Epithelial cell of proximal tubule (primary cell): ENCODE measurements at places on chromosomes 5 and 9. TPM values are rescaled to one million over a fixed set of nuclear protein-coding genes. Genes with fewer than 3 reads are reported as not detected.

DNA sequence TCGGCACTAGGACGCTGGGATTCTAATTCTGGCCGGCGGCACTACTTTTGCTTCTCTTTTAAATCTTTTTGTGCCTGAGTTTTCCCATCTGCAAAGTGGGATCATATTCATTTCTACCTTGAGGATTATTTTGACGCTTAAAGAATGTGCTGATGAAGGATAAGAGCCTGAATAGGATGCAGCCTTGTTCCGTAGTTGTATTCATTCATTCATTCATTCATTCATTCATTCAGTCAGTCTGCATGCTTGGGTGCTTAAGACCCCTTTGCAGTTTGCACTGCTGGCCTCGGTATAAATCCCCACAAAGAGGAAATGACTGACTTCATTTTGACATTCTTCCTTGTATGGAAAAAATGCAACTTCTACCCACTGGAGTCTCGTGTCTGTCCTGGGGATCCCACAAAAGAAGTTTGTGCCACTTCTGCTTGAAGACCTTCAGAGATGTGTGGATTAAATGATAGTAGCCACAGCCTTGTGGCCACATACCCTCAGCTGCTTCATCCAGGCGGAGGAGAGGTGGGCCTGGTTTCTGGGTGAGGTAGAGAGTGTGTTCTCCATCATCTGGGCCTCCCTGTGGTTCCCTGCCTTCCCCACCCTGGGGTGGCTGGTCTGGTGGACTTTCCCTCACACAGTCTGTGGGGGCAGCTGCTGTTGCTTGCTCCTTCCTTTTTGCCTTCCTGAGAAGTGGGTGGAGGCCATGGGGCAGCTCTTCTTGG is 62.6 kb downstream of the PPARGC1B start:
- no peak for DNase-seq

DNA sequence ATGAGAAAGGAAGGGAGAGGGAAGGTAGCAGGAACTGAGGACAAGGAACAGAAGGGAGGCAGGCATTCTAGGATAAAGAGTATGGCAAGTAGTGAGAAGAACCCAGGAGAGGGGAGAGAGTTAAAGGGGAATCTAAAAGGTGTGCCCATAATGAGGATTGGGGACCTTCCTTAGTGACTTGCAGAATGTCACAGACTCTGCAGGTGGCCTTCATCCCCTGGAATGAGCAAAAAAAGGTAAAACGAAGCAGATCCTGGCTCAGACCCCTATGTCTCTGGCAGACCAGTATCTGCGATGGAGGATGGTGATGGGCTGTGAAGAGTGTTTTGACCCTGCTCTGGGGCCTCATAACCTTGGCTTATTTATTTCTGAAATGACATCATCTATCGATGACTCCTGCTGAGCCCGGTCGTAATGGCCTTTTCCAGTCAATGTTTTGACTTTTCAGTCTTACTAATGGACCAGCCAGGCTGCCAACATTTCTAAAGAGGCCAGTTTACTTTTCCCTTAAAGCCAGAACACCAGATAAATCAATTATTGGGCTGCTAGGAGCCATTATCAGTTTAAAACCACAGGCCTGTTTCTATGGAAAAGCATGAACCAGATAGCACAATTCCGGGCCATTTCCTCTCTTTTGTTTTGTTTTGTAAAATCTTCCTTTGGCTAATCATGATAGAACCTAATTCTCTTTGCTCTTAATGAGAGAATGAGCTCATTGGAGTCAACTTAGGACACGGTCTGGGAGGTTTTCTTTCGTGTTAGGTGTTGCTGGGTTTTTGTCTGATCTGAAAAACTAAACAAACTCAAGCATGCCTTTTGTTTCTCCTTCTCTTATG is 3.1 kb downstream of the TMOD1 start:
- no peak for DNase-seq

- no peak for DNase-seq
These were observed 561.8 kb upstream of the DAB2 start for GRCh38 chr5:39986614-39987013.

- DNase-seq, result no peak
These were observed 443.4 kb upstream of the ST8SIA4 start for GRCh38 chr5:101346447-101346846.

DNA sequence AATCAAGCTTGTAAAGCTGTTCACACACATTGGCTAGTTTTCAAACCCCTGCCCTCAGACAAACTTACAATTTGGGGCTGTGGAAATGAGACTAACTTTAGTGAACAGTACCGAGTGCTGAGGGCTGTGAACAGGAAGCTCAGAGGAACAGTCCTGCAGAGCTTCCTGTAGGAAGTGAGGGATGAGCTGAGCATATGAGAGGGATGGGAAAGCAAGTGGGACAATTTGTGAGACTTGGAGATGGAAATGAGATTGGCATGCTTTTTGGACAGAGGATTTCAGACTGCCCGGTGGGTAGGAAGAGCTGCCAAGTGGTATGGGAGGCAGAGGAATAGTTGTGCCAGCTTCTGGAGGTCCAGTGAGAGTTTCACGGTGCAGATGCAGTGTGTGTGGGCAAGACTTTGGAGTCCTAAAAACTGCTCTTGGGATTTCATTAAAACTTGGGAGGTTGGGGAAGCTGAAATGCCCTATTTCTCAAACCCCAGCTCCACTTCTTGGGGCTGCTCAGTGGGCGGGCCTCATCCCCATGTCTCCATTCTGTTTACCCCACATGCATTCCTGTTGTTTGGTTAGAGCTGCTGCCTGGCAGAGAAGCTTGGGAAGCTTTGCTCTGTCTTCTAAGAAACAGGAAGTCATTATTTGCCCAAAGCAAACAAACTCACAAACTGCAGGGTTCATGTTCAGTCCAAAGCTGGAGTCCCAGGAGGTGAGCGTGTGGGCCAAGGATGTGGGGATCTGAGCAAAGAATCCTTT is 267.5 kb downstream of the ZSWIM6 start:
- no peak for DNase-seq

DNA sequence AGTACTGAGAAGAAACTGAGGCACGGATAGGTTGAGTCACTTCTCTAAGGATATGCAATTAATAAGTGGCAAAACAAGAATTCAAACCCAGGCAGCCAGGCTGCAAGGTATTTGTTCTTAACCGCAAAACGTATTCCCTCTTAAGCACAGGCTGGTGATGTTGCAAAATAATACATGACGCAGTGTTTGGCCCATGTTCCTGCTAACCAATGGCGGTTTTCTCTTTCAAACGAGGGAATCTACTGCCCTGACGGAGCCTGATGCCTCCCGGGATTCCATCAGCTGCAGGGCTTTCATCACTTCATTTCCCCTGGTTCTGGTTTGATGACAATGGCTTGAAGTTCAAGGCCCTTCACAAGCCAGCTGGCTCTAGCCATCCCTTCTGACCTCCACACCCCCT is 154.8 kb downstream of the SLIT3 start:
- no peak for DNase-seq

DNA sequence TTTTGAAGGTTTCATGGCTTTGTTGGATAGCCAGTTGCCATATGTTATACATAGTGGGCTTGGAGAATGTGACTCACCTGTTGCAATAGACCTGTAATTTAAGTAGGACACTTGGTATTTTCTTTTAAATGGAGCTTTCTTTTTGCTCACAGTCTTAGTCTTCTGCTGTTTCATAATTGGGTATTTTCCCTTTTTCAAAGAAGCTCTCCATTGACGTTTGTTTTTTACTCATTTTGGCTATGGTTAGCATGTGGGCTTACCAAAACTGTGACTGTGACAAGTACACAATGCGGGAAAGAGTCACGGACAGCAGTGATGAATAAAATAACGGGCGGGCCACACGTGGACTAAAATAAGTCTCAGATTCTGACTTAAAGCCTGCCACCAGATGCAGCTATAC is 23.2 kb upstream of the RNF20 start:
- DNase-seq, result no peak

DNA sequence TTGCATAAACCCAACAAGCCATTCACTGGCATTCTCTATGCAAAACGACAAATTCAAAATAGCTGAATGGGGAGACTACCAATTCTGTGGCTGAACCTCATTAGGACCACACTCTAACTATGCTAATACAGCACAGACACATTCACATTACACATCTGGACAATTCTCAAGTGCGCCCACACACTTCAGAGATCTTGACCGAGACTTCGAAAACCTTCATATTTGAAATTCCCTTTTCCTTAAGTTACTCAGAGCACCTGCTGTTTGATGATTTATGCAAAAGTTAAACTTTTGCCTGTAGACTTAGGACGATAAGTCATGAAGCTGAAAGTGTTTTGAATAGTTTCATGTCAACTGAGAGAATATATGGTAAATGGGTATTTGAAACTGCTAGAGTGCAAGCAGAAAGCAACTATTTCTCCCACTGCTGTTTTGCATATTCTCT is 111.9 kb downstream of the FBN2 start:
- DNase-seq, result peak; percentile 2

DNA sequence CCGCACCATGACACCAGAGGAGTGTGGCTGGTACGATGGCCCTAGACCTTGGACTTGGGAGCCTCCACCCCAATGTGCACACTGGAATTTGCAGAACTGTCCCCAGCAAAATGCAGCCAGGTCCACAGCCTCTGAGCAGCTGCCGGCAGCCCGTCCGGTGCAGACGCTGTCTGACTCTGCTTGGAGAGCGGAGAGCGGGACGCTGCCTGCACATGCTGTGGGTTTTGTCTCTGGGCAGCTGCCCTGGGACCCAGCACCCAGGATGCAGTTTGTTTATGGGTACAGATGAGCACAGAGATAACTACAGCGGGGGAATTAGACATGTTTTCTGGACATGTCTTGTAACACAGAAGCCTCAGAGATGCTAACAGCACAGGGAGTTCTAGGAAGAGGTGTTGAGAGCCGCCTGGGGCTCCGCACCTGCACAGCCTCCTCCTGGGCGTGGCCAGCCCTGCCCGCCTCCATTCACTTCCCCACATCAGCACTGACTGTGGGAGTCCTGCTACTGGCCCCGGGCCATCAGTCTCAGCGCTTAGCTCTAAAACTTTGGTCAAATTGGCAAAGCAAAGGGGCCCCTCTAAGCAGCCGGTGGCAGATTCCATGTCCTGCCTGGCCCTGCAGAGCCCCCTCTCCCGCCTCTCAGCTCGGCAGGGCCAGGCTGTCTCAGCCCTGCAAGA is 159.6 kb downstream of the IRX2 start:
- no peak for DNase-seq

DNA sequence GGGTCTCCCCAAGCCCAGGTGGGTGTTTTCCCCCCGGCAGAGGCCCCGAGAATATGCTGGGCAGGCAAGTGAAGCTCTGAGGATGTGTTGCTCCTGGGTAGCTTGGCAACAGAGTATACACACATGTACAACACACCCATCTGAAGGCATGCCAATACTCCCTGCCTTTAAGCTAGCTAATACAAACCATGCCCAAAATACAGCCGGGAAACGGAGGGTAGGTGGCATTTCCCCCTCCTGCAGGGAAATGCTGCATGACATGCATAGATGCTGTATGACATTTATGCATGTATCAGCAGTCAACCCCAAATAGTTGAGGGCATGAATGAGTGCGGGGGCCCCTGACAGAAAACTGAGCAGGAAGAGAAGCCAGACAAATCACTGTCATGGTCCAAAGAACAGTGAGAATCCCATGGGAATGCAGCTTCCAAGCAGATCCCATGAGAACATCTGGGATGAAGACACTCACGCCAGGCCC is 614.1 kb downstream of the EBF1 start:
- DNase-seq, result peak; percentile 60

IFNB1 gene
- not detected in 2 replicates for total RNA-seq

ARAP3 gene
- total RNA-seq, result 7.1 and 11.3 TPM in 2 replicates

ENC1 gene
- 65.8 and 90.5 TPM in 2 replicates for total RNA-seq
